ENCODE measurements at places on chromosomes 5 and 9.

DNA sequence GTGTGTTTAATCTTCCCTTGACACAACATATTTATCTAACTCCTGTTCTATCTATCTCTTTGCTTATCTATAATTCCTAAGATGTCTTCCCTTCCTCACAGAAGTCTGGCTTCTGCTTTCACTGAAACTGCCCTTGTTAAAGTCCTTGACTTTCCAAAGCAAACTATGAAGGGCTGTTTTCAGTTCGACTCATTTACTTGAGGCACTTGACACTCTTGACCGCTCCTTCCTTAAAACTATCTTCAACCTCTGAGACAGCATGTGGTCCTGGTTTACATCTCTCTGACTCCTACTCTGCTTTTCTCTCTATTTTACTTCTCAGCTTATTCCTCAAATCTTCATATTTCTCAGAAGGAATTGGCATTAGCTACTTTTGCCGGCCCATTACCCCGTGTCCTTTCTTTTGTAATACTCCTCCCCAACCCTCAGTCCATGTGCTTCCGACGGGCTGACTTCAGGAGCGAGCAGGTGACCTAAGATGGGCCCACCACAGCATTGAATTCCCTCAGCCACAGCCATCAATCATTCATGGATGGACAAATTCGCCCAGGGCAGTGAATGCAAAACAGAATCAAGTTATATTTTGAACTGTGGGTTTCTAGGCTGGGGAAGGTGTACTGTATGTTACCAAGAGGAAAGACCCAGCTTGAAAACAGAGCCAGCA, 1089.2 kb downstream of the PTPRD start:
- no peak for DNase-seq

- DNase-seq = no peak
Measured at GRCh38 chr9:95107976-95108375, 209.5 kb downstream of the FANCC start.

DNA sequence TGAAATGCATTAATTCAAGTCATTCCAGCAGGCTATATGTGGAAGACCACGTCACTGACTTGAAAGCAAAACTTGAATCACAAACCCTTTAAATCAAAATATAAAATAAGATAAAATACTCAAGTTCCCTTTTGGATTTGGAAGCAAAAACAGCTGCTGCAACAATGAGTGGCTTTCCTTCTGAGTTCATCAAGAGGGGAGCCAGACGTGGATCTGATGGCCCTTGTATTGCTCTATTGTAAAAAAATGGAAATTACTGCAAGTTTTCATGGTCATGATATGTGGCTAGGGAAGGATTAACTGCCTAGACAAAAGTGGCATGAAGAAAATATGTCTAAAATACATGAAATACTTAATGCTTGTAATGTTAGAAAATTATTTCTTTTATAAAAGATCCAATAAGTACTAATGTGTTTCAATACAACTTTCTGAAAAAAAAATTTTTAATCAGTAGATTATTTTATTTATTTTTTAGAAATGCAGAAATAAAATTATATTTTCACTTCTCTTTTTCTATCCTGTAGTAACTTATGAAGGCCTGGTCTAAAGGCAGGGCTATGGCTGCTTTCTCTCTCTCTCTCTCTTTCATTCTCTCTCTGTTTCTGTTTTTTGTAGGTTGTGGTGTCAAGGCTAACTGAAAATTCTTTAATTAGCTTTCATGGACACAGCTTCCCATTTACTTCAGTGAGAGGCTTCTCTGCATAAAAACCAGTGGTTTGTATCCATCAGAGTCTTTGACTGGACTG, 24.0 kb downstream of the LIX1 start:
- DNase-seq = no peak

- no peak for DNase-seq
Measured at GRCh38 chr5:59146729-59147128, 563.9 kb downstream of the RAB3C start.

- DNase-seq = no peak
Measured at GRCh38 chr5:72126796-72127195, 19.5 kb downstream of the MAP1B start.

GRCh38 chr9:89353989-89354388, 35.7 kb downstream of the SECISBP2 start:
- peak; percentile 13 for DNase-seq

GRCh38 chr5:146068977-146069779, 36.2 kb downstream of the PLAC8L1 start:
- DNase-seq = no peak

DNA sequence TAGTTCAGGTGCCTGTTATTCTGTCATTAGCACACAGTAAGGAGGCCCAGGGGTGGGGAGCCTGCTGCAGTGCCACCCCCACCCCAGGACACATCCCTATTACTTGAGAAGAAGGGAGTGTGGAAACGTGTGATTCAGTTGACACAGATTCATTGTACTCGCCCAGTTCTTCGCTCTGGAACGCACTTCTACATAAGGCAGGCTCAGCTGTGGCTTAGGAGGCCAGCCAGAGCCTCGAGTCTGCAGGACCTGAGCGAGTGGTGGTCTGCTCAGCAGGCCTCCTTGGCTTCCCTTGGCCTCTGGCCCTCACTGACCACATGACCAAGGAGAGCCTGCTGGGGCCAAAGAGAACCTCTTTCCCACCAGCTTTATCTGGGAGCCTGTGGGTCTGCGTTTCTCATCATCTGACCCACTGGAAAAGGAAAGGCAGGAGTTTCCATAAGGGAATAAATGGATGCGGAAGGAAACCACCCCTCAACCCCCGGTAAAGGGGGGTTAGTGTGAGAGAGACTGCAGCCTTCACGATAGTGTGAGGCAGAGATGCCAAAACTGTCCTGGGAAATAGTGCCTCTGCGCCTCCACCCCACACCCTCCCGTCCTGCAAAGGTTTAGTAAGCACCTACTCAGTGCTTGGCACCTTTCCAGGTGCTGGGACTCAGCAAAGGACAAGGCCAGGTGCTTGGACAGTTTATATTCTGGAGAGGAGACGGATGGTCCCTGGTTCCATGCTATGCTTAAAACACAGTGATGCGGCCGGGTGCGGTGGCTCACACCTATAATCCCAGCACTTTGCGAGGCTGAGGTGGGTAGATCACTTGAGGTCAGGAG, 73.7 kb downstream of the PPARGC1B start:
- no peak for DNase-seq

- DNase-seq = peak; percentile 82
Measured at GRCh38 chr9:124011460-124012301, at the start of gene LHX2. TSS of gene LHX2 (plus strand) at chr9:124011768. CDS start at chr9:124012349, 581 bp downstream.

DNA sequence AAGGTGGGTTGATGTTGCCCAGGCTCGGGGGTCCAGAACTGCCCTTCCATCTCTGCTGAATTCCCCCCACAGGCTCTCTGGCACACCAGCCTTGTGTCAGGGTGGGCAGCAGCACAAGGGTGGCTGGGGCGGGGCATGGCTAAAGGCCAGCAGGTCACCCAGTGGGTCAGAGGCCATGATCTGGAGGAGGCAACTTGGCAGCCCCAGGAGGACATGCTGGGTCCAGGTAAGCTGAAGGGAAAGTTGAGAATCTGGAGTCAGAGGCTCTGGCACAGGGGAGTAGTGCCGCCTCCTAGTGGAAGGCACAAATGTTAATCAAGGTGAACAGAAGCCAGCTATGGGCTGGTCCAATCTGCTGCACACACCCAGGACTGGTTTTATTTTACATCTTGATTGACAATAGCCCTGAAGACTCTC, 6.2 kb downstream of the TMEM8B start:
- DNase-seq = no peak

- no peak for DNase-seq
Measured at GRCh38 chr5:1190837-1191239, 10.6 kb upstream of the SLC6A19 start.

Measured in iris pigment epithelial cell (primary cell).